GM12892 (cell line): ENCODE measurements at places on chromosomes 1 and 21.

DNA sequence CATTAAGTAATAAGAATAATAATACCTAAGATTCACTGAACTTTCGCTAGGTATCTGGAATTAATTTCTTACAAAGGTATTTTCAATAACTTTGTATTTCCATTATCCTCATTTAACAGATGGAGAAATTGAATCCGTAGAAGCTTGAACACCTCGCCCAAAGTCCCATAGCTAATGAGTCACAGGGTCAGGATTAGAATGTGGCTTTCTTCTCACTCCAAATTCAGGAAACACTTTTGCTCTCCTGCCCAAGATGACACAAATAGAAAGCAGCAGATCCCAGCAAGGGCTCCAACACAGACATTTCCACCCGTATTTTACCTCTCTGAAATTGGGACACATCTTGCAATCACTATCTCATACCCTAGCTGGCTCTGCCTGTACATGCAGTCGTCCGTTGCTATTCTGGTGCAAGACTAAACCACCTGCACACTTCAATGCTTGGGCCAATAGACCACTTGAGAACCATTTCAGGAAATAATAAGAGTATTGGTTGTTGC lies 125.9 kb upstream of the GREM2 start:
- DNase-seq, result no peak

GRCh38 chr1:205970486-205970885 lies 27.2 kb upstream of the SLC26A9 start:
- no peak for DNase-seq

DNA sequence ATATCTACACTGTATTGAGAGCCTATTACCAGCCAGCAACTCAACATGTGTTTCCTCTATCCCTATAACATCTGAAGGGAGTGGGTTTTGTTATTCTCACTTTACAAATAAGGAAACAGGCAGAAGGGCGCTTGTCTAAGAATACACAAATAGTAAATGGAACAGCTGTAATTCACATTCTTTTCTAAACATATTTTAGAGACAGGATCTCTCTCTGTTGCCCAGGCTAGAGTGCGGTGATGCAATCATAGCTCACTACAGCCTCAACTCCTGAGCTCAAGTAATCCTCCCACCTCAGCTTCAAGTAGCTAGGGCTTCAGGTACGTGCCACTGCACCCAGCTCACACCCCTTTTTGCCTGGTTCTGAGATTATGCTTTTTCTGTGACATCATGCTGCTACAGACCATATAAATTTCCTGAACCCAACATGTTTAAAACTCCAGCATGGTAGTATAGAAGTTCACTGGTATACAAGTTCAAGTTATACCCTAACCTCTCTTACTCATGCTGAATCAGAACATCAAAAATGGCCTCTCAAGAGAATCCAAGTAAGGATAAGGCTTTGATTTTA lies 8.6 kb upstream of the TACSTD2 start:
- no peak for DNase-seq

DNA sequence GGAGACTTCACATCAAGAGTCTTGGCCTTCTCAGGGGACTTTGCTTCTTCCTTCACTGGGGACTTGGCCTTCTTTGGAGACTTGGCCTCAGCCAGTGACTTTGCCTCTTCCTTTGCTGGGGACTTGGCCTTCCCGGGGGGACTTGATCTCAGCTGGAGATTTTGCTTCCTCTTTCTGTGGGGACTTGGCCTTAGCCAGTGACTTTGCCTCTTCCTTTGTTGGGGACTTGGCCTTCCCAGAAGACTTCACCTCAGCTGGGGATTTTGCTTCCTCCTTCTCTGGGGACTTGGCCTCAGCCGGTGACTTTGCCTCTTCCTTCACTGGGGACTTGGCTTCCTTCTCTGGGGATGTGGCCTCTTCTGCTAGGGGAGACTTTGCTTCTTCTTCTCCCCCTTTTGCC lies 13.5 kb upstream of the CD2 start:
- DNase-seq, result no peak

- no peak for DNase-seq
These were observed 42.9 kb downstream of the ATP1A1 start for GRCh38 chr1:116415699-116416533.

DNA sequence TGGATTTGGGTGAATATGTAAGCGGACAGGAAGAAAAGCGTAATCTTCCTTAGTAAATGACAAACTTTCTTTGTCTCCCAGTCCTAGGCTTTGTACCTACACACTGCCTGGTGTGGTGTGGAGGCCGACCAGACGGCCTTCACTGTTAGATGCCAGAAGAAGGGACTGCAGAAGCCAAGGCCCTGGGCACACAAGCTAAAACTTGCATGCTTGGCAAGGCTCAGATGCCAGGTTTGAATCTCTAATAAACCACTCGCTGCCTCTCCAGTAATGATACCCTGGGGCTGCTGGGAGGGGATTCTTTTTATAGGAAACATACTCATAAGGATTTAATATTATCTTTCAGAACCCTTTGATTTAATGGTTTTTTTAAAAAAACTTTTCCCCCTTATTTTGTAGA lies 263.8 kb downstream of the PTPRC start:
- DNase-seq, result no peak

GRCh38 chr1:215488850-215489249 lies 78.3 kb upstream of the KCTD3 start:
- no peak for DNase-seq

GRCh38 chr1:23661887-23662286 lies 29.7 kb upstream of the RPL11 start:
- DNase-seq, result no peak
